ENCODE measurements at places on chromosomes 4 and X.

- DNase-seq, result no peak
Observed at GRCh38 chr4:34731070-34731469, 1513.2 kb downstream of the ARAP2 start.

DNA sequence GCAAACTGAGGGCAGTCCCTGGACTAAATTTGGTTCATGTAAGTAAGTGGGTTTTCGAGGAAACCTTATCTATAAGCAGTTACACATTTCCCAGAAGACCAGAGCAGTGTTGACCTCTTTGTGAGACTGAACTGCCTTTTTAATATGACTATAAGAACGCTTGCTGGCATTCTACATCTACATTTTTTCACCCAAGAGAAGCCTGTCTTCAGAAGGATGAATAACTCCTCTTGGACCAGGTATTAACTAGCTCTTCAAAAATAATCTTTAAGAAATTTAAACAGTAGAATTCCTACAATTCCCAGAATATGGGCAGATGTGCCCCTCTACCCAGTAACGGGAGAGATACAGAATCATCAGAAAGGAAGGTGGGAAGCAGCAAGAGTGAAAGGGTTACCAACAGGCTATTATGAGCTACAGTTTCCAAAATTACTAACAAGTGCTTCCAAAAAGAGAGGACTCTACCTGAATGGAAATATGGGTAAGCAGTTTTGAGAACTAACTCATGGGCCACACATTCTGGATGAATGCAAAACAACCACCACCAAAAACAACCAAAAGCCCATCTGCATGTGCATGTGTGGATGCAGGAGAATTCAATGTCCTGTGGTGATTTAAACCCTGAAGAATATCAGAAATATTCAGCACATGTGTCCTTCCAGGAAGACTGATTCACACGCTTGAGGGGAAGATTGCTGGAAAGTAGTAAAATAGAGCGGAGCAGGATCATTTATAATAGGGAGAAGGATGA is 17.4 kb downstream of the BBS12 start:
- DNase-seq, result no peak

GRCh38 chrX:9211269-9211668 is 177.3 kb upstream of the FAM9B start:
- no peak for DNase-seq

DNA sequence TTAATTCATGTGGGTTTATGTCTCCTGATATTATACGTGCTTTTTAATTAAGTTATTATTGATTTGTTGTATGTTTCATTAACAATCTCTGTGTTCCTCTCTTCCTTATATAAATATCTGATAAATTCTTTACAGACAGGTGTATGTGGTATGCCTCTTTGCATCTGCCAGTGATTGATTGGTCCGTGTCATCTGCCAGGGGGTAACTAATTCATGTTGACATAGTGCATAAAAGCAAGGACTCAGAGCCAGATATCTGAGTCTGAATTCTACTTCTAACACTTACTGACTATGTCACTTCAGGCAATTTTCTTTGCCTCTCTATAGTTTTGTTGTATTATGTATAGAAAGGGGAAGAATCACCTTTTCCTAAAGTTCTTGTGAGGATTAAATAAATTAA is 5.2 kb upstream of the AMBN start:
- DNase-seq, result no peak

- DNase-seq, result no peak
Observed at GRCh38 chr4:16344853-16345252, 118.6 kb upstream of the TAPT1 start.
